ENCODE measurements at places on chromosomes 4 and X.
A peak's percentile ranks its signal among the peaks of the same experiment; 100 is the strongest.

DNA sequence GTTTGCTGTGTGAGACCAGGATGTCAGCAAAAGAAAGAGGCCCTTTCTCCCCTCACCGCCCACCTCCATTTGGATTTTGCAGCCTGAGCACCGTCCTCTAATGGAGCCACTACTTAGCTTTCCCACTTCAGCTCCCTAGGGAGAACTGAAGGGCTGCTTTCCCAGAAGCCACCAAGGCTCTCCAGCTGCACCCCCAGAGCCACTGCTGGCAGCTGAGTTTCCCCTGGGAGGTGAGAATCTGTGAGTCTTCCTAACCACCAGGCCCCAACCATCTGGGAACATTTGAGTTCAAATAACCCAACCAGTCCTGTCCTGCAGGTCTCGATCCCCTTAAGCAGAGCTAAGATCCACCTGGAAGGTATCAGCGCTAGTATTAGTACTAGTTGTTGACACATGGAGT, 173.1 kb upstream of the USP9X start:
- no peak for DNase-seq

- no peak for DNase-seq
Observed at GRCh38 chr4:6341696-6342095, 72.0 kb downstream of the WFS1 start.

DNA sequence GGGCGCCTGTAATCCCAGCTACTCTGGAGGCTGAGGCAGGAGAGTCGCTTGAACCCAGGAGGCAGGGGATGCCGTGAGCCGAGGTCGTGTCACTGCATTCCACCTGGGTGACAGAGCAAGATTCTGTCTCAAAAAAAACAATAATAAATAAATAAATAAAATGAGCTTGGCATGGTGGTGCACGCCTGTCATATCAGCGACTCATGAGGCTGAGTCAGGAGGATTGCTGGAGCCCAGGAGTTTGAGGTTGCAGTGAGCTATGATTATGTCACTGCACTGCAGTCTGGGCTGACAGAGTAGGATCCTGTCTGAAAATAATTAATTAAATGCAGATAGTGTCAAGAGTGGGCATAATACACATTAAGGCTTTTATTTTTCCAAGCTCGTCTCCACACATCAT, 77.5 kb downstream of the DHRSX start:
- no peak for DNase-seq

DNA sequence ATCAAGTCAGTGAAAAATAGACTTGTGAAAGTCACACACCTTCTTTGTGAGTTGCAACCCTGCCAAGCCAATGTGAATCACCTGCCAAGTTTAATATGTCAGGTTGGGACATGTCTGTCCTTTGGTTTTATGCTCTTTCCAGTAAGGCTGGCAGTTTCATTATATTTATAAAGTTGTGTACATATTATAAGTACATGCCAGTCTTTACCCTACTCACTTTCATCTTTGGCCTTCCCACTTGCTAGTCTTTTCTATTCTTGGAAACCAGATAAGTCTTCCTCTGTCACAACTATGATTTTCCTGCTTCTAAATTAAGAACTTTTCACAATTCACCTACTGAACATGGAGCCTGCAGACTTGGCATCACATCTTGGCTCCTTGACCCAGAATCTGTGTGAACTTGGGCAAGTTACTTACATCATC, 680.7 kb upstream of the BOD1L1 start:
- DNase-seq, result no peak

DNA sequence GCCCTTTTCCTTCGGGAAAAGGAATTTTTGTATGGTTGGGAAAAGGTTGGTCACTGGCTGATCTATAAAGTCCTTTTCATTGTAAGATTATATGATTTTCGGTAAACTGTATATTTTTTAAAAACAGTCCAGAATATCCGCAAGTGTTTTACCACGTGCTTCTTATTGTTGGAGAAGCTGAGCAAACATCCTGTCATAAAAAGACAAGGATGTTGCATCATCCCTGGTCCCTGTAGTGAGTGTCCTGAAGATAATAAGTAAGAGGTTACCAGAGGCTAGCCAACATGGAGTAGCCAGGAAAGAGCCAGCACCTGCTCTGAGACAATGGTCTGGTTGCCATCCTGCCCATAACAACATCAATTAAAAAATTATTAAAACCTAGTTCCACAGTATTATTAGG, 5.1 kb downstream of the CXCL9 start:
- no peak for DNase-seq

DNA sequence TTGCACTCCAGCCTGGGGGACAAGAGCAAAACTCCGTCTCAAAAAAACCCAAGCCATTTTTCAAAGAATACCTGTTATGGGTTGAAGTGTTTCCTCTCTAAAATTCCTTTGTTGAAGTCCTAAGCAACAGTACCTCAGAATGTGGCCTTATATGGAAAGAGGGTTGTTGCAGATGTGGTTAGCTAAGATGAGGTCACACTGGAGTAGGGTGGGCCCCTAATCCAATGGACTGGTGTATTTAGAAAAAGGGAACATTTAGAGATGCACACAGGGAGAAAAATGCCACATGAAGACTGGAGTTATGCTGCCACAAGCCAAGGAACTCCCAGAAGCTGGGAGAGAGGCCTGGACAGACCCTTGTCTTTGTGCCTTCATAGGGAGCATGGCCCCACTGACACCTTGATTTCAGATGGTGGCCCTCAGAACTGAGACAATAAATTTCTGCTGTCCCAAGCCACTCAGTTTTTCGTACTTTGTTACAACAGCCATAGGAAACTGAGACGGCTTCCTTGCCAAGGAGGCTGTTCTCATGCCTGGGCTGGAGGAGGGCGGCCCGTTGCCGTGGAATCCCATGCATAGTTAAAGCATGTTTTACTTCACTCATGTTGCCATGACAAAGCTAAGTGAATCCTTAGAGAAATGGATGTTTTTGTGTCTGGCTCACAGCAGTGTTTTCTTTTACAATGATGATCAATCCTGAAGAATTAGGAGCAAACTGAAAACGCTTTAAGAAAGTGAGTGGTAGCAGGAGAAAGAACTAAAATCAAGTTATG, 16.5 kb downstream of the TRAPPC2 start:
- DNase-seq, result no peak

DNA sequence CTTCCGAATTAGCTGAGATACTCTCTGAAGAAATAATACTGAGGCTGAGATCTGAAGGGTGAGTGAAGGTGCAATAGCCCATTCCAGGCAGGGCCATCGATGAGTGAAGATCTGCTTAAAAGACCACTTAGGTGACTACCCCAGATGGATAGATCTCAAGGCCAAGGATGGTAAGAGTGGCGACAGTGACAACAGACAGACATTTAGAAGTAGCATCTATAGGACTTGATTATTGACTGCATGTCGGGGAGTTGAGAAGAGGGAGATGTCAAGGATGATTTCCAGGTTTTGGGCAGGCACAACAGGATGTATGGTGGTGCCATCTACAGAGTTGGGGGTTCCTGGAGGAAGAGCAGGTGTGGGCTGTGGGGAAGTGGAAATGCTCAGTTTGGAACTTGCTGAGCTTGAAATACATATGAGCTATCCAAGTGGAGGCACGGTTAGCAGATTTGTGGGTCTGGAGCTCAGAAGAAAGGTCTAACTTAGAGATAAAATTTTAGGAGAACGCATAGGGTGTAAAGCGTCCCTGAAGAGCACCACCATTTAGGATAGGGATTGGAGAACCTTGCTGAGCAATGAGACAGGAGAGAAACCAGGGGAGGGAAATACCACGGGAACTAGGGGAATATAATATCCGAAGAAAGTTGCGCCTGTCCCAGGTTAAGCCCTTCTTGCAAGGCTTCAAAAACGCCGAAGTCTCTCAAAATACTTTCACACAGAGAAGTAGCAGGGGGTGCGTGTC, 688 bp downstream of the UFSP2 start:
- no peak for DNase-seq

DNA sequence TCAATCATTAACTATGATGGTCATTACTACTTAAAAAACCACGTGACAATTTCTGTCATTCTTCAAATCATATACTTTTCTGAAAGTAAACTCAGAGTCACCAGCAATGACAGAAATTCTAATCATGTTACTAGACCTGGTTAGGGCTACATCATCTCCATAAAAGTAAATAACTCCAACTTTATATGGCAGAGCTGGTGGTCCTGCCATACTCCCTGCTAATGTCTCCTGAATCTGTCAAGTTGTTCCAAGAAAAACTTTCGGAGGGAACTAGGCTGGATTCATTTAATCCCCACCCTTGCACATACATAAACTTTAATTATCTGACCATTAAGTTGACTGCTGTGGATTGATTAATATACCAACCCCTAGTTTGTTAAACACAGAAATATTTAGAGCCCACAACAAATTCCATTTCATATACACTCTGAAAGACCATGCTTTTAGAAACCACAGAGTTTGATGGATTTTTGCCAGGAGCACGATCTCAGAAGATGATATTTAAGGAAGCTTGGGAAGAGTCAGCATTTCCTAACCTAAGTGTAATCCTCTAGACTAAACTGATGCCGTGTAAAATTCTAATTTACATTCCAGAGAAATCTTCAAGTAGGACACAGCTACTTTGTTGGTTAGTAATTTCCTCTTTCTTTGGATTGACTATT, 577.0 kb downstream of the FAT4 start:
- no peak for DNase-seq

DNA sequence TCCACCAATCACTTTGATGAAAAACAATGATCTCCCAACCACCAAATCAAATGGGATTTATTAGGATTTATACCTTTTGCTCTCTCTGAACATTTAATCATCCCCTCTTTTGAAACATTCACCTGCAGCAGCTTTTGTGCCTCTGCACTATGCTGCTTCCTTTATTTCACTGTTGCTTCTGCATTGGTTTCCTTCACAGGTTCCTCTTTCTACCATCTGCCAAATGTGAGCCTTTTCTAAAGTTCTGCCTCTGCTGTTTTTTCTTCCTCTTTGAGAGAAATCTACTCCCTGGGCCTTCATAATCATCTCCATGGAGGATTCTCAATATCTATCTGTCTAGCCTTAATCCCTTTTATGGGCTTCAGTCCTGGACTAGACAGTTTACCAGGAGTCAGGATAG, 24.7 kb downstream of the CUL4B start:
- DNase-seq, result no peak

GRCh38 chr4:74934016-74934831, 1.3 kb downstream of the PARM1 start:
- DNase-seq, result peak; percentile 60

DNA sequence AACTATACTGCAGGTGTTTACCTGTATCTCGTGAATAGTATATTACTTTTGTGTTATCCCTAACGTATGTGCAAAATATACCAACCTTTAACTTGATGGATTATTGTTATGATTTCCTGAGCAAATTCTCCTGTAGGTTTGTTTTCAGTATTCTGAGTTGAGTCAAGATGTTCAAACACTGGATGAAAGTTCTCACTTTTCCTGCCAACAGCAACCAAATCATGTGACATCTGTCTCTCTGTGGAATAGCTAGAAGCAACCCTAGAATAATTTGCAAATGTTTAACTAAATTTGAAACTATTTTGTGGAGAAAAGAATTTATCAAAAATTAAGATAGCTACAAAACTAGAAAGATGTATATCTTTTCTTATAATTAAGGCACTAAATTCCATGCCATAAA, 35.6 kb downstream of the BCLAF3 start:
- no peak for DNase-seq

DNA sequence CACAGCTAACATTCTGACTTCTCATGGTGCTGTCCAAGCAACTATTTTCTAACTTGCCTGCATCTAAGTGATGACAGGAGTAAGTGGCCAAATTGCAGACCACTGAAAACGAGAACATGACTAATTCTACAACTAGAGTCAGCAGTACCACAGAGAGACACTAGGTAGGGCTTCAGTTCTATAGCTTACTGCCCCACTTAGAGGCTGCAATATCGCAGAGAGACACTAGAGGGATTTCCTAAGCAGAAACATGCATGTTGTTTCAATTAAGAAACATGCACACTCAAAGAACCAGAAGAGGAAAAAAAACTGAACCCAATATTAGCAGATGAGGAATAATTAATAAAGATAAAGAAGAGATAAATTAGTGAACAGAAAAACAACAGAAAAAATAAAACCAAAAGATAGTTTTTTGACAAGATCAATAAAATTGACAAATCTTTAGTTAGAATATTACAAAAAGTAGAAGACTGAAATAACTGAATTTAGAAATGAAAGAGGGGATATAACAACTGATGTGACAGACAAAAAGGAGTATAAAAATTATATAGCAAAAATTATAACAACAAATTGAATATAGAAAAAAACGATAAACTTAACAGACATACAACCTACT, 100.8 kb downstream of the SPIN4 start:
- DNase-seq, result peak; percentile 82

DNA sequence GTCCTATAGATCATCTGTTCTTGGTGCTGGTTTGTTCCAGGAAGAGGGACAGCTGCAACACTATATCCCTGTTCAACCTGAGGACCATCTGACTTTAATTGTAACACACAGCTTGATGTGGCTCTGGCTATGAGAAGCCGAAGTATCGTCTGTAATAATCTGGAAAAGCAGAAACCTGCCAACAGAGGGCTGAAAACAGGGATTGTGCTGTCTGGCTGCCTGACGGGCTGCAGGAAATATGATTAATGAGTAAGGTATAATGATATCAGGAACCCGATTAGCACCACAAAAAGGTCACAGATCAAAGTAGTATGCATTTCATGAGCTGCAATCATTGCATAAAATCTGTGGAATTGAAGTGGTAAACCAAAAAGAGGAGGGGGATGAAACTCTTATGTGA, 170.4 kb upstream of the MAB21L2 start:
- DNase-seq, result no peak

- DNase-seq, result no peak
Observed at GRCh38 chr4:162706632-162707031, 460.1 kb downstream of the NAF1 start.

DNA sequence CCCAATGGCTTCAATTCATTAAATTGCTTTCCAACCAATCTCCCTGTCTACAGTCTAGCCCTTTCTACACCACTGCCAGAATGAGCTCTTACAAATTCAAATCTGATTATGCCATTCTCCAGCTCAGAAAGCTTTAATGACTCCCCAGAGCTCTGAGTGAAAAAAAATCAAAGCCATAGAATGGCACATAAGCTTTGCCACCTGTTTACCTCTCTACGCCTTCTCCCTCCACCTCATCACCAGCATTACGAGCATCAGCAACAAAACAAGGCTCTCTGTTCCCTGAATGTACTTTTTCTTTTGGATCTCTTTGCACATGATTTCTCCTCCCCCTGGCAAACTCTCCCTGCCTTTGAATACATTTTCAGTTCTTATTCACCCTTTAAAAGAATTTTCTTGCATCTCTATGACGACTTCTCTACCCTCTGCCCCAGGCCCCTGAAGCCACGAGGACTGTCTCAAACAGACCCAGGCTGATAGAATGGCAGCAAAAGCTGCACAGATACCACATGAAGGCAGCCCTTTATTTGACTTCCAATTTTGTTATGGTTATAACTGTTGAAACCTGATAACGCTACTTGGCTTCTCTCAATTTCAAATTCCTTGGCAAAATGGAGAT, 516.0 kb downstream of the PCDH7 start:
- no peak for DNase-seq

GRCh38 chr4:62170235-62170634, 970.1 kb downstream of the ADGRL3 start:
- no peak for DNase-seq

- DNase-seq, result no peak
Observed at GRCh38 chr4:142120921-142121320, 484.5 kb downstream of the IL15 start.
